Endothelial cell (in vitro differentiated cells): ENCODE measurements at places on chromosomes 13 and 19.

GRCh38 chr19:45030825-45031224, 8.0 kb upstream of the CLASRP start:
- DNase-seq: no peak

DNA sequence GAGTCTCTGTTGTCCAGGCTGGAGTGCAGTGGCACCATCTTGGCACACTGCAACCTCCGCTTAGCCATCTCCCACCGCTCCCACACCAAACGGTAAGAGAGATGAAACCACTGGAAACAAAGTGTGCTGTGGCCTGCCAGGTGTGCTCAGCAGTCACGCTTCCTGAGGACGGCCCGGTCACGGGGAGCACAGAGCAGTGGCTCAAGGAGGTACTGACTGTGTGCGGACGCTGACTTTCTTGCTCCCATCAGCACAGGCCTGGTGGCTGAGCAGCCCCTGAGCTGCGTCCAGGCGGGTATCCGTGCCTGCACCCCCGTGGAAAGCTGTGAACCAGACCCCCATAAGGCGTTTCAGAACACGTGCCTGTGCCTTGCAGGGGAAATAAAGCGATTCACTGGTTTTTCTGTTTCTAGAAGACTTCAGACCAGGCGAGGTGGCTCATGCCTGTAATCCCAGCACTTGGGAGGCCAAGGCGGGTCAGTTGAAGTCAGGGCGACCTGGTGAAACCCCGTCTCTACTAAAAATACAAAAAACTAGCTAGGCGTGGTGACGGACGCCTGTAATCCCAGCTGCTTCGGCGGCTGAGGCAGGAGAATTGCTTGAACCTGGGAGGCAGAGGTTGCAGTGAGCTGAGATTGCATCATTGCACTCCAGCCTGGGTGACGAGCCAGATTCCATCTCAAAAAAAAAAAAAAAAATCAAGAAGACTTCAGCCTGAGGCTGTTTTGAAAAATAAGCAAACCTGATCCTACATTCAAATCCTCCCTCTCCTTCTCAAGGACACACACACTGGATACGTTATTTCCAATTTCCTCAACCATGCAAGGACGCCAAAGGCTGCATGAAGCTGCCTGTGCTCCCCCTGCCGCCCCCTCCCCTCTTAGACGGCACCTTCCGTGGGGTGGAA, 25.5 kb downstream of the ADPRHL1 start:
- DNase-seq: no peak

DNA sequence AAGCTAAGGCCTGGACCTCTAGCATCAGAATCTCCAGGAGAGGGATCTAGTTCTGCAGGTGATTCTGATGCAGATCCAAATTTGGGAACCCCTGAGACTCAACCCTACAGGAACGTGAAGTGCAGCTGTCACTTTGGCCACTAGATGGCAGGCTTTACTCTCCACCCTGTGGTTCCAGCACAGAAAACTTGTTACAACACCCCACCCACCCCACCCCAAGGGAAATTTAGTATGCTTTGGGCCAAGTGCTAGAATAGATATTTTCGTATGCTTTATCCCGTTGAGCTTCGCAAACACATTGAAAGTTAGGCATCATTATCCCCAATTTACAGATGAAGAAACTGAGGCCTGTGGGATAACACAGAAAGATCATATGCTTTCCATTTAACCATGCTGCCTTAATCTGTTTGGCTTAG, 232.0 kb downstream of the B3GLCT start:
- peak; percentile 67 for DNase-seq

DNA sequence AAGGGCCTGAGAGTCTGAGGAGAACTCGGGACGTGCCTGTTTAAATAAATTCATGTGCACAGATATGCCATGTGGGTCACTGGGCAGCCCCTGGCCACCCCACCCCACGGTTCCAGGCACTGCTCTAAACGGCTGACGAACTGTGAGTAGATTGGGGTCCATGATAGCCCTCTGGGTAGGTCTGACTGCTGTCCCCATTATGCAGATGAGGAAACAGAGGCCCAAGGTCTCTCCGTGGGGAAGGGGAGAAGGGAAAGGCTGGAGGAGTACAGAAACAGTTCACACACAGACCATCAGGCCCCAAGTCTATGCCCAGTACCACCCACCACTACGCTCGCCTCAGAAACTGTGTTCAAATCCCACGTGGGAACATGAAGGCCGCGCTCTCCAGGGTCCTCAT, 14.1 kb downstream of the ZNF787 start:
- DNase-seq: no peak

DNA sequence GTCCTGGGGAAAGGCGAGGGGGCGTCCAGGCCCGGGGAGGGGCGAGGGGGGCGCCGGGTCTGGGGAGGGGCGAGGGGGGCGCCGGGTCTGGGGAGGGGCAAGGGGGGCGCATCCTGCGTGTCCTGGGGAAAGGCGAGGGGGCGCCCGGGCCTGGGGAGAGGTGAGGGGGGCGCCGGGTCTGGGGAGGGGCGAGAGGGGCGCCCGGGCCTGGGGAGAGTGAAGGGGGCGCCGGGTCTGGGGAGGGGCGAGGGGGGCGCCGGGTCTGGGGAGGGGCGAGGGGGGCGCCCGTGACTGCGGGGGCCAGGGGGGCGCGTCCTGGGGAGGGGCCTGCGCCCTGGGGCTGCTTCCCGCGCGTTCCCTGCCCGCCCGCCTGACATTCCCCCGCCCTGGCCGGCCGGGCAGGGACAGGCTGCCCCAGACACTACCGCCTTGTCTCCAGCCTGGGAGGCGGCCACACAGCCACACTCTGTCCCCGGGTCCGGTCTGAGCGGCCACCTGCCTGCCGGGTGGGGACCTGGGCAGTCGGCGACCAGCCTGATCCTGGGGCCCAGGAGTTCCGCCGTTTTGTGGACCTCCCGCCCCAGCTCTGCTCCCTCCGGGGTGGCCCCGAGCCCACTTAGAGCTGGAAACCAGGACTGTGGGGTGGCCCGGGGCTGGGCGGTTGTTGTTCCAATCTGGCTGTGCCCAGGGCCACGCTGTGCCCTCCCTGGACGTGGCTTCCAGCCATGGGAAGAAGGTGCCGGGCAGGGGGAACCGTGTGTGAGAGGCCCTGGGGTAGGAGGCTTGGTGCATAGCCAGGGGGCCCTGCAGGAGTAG, 11.8 kb downstream of the PALM start:
- DNase-seq: no peak
